HCT116 (cell line): ENCODE measurements at places on chromosomes 5 and 9. TPM values are rescaled to one million over a fixed set of nuclear protein-coding genes. Genes with fewer than 3 reads are reported as not detected.

The GLDC gene
- total RNA-seq, result 4.9 TPM

The ANKDD1B gene
- total RNA-seq, result 0.84 TPM

The UAP1L1 gene
- total RNA-seq, result 11.0 TPM

The OTULIN gene
- total RNA-seq, result 25.7 TPM
